ENCODE measurements at places on chromosomes 11 and 22. TPM values are rescaled to one million over a fixed set of nuclear protein-coding genes. Genes with fewer than 3 reads are reported as not detected.

The CASP5 gene
- not detected for polyA plus RNA-seq

The C1QTNF4 gene
- polyA plus RNA-seq = 8.4 TPM

DNA sequence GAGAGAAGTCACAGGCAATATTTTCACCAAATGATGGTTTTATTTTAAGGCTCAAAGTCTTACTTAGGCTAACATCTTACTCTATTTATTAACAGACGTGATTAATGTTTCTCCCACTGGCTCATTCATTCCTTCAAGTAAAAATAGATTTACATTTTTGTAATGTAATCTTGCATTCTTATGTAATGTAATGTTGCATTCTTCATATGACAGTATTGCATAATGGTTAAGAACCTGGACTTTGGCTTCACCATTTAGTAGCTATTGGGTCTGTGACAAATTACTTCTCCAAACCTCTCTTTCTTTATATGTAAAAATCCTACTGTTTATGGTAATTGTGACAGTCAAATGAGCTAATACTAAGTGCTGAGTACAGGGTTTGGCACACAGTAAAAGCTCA is 3.3 kb upstream of the DIXDC1 start:
- no peak for DNase-seq

The AGBL2 gene
- polyA plus RNA-seq = 1.1 TPM

GRCh38 chr11:33157103-33158027 is 3.9 kb downstream of the CSTF3 start:
- DNase-seq = no peak

All from muscle of leg (tissue), 16 donors.